ENCODE measurements at places on chromosomes 13 and 19.

- no peak for DNase-seq
These were observed 19.2 kb upstream of the ZC3H13 start for GRCh38 chr13:46071590-46072249.

DNA sequence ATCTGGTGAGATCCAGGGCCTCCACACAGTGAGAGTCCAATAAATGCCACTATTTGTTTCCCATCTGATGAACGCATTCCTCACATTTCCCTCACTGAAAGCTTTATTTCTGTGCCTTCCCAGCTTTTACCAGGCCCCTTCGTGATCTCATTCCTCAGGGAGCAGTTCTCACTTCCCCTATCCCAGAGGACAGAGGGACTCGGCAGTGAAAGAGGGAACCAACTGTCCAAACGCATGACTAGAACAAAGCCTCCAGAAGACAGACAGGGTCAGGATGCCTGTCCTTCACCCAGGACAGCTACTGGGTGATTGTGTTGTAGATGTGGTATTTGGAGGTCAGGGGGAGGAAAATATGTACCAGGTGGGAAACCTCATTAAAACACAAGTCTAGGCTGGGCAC is 2.0 kb upstream of the ZBTB45 start:
- DNase-seq: no peak

DNA sequence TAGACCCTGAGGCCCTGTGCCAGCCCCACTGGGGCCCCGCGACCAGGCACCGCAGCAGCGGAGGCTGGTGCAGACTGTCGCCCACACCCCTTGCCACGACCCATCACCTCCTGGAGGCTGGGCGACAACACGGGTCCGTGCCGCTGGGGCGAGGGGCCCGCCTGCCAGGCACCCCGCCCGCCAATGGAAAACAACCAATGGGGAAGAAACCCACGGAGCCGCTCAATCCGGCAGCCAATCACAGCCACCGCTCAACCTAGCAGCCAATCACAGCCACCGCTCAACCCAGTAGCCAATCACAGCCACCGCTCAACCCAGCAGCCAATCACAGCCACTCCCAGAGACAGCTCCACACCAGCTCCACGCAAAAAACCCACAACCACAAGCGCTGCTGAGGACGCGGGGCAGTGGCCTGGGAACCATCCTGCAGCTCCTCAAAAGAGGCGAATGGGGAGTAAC is 29.7 kb downstream of the GPX4 start:
- DNase-seq: peak; percentile 35

DNA sequence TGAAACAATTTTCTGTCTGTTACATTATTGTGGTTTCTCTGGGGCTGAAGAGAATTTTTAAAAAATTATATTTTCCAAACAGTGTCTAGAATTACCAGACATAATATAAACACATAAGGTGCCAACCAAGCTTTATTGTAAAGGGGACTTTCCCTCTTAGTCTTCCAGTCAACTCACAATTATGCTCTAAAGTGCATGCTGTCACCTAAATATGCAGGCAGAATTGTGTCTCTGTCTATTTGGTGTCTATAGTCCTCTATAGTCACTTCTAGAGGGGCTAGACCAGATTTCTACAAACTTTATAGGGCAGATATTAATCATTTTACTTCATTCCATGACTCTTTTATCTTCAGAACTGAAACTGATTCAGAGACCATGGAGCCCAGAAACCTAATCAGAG is 12.8 kb downstream of the ZNF254 start:
- no peak for DNase-seq

GRCh38 chr13:31201341-31202031 is 1.7 kb downstream of the B3GLCT start:
- DNase-seq: no peak

DNA sequence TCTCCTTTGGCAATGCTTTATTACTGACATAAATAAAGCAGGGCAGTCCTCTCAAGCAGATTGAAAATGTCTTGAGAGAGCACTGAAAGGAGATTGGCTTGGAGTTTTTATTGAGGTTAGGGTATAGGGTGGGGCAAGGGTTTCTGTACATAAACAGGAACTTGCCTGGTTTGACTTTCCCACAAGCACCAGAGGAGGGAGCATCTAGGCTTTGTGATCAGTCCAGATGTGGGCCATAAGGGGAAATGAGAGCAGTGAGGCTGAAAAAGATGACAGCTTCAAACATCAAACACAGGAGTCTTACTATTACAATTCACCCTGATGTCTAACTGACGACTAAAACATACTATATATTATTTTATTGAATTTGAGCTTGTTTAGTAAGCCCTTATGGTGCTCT is 260.9 kb downstream of the MTUS2 start:
- DNase-seq: no peak

DNA sequence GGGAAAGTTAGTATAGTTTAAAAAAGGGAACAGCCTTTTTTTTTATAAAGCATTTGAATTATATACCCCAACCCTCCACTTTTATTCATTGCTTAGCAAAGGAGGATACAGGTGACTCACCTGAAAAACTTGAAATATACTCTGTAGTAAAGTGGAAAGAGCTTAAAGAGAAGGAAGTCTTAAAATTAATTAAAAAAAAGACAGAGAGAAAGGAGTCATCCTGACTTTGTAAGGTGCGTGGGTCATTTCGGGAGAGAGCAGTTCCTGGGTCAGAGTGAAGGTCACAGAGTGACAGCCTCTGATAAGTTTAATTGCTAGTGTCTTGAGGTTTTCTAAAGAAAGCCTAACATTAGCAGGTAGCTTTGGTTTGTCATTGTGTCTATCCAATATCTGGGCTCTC is 310.3 kb downstream of the KLF5 start:
- DNase-seq: no peak

GRCh38 chr19:29944390-29945012 is 2.5 kb downstream of the URI1 start:
- no peak for DNase-seq

DNA sequence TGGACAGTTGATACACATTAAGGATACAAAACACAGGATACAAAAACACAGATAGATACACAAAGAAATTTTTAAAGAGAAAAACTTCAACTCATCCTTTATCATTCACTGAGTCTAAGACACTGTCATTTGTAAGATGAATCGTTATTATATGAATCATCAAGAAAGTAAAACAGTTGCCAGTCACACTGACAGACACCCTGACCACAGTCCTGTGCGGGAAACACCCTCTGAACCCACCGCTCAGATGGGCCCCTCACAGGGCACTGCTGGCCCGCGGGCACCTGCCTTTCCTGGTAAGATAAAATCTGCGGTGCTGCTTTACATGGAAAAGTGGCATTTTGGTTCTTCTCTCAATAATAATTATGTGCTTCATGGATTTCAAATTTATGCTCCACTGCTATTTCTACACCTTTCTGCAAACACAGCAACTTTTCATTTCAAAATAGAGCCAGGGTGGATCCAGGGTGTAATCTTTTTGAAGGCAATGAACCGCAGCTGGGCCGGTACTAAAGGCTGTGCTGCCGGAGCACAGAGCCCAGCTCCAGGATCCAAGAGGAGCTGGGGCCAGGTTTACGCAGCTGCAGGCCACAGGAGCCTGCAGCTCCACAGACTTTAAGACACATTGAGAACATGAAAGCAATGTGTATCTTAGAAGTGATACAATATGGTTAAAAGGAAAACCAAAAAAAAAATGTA is 76.8 kb downstream of the TUBGCP3 start:
- no peak for DNase-seq

- DNase-seq: no peak
These were observed 2.8 kb downstream of the MIR17HG start for GRCh38 chr13:91349992-91350911.

DNA sequence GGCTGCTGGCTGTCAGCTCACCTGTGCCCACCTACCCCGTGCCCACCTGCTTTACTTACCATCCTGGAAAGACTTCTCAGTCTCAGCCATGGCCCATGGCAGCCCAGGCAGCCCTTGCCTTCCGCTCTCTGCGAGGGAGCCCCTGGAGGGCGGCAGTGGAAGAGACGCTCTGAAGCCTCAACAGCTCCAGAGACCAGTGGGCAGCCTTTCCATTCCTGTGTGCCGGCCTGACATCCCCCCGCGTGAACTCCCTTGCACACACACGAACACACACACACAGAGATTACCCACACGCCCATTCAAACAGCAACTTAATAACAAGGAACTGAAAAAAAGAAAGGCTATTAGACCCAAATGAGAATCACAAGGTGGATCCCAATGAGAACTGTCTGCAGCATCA is 14.2 kb upstream of the RASA3 start:
- no peak for DNase-seq

DNA sequence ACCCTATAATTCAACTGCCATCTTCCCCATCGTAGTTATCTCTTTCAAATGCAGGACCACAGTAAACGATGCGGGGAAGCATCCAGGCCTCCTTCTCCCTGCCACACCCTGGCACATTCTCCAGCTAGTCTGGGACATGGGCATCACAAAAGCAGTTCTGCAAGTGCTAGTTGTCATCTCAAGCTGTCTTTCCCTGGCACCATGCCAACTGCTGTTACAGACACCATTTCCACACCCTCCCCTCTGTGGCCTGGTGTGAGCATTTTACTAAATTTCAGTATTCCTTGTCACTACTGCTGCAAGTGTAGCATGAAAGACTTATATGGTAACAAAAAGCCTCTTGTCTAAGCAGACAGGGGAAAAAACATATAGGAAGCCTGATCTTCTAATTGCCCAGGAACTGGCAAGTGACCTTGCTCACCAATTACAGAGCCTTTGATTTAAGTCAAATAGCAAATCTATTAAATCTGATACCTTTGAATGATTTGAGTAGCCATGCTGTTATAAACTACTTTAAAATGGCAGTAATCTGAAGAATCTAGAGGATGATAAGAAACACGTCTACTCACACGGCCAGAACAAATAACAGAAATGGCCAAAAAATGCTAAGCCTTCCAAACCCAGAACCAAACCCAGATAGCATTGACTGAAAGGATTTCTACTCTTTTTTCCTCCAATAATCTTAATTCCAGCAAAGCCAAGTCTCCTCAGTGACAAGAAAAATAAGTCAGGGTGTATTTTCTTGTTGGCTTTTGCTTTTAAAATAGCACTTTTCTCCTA is 179.0 kb downstream of the NUFIP1 start:
- no peak for DNase-seq

- DNase-seq: no peak
These were observed 73.7 kb downstream of the UQCRFS1 start for GRCh38 chr19:29139227-29139626.

GRCh38 chr13:104895521-104895920 is 1639.9 kb downstream of the EFNB2 start:
- DNase-seq: no peak

- DNase-seq: no peak
These were observed 104.5 kb downstream of the UGGT2 start for GRCh38 chr13:95948656-95949055.

GRCh38 chr19:36201684-36202083 is 12.8 kb downstream of the ZNF565 start:
- DNase-seq: no peak

- no peak for DNase-seq
These were observed 11.0 kb upstream of the CASP14 start for GRCh38 chr19:15038294-15038693.

- no peak for DNase-seq
These were observed 6.6 kb downstream of the SLITRK5 start for GRCh38 chr13:87677496-87678371.

DNA sequence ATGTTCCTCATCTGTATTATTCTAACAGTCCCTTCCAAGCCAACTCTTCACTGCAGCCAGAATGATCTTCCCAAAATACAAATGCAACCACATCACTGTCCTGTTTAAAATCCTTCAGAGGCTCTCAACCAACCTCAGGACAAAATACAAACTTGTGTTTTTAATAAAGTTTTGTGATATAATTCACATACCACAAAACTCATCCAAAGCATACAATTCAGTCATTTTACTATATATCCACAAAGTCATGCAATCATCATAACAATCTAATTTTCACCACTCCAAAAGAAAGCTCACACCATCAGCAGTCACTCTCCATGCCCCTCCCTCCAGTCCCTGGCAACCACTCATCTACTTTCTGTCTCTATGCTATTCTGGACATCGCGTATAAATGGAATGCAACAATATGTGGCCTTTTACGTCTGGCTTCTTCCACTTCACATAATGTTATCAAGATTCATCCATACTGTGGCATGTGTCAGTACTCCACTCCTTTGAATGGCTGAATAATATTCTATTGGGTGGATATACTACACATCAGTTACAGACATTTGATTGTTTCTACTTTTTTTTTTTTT is 81.7 kb upstream of the DOCK9 start:
- DNase-seq: no peak

- DNase-seq: no peak
These were observed 52.1 kb downstream of the SERP2 start for GRCh38 chr13:44425815-44426078.

GRCh38 chr19:55488986-55489710 is 912 bp downstream of the SSC5D start:
- DNase-seq: no peak

DNA sequence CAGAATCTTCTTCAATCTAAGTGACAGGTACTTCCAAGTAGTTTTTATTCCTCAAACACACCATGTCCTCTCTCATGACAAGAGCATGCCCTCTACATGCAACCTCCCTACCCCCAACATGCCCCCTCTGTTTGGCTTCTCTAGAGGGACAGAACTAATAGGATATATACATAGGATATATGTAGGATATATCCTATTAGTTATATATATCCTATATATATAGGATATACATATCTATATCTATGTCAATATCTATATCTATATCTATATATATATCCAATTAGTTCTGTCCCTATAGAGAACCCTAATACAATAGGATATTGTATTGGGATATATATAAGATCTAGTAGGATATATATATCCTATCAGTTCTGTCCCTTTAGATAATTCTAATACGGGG is 701.9 kb upstream of the MIR17HG start:
- DNase-seq: no peak

- DNase-seq: no peak
These were observed 6.1 kb downstream of the SAFB start for GRCh38 chr19:5628919-5629481.

GRCh38 chr13:105655046-105655445 is 880.4 kb downstream of the EFNB2 start:
- DNase-seq: no peak

- DNase-seq: no peak
These were observed 62.8 kb upstream of the ATP12A start for GRCh38 chr13:24617256-24618010.

- DNase-seq: no peak
These were observed 378.9 kb downstream of the PCDH20 start for GRCh38 chr13:61036715-61037114.

- DNase-seq: no peak
These were observed 32.2 kb upstream of the IPO5 start for GRCh38 chr13:97921176-97921816.

DNA sequence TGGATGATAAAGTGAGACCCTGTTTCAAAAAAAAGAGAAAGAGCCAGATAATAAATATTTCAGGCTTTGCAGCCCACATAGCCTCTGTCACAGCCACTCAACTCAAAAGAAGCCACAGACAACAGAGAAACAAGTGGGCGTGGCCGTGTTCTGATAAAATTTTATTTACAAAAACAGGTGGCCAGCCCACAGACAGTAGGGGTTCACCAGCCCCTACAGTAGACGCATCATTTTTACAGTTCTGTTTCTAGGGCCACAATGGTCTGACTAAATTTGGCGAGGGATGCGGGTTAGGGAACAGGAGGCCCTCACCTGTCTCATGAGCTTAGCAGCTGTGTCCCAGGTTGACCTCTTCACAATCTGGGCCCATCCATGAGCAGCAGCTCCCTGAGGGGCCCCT is 59.5 kb downstream of the ARHGEF18 start:
- DNase-seq: no peak

GRCh38 chr13:67355812-67356476 is 125.8 kb upstream of the PCDH9 start:
- DNase-seq: no peak
